Activated T-cell treated with anti-CD3 and anti-CD28 coated beads for 24 hours (primary cell): ENCODE measurements at places on chromosomes 2 and 18.

DNA sequence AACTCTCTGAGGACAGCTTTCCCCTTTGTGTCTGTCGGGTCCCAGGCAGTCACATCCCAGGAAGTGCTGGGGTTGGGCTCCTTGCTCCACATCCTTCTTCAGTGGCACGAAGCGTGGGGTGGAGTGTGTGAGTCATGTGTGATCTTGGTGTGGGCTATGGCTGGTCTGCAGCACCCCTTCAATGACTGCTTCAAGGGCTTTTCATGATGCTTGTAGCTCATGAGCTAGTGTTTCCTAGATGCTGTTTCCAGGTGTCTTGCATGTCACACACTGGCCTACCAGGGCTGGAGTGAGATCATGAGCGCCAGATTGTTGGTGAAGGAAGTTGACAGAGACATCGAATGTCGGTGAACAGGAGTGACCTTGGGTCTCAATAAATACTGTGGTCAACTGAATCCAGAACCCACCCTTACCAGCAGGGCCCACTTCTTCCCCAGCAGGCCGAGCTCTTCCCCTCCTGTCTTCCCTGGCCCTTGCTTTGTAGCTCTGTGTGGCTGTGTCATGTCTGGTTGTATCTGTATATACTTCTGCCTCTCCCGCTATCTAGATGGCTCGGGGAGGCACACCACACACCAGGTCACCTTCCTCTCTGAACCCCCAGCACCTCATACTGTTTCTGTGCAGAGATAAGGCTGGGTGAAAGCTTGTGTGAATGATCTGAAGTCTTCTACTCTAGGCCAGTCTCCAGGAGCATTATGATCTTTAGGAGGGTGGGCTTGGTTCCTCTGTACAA lies 3.8 kb downstream of the C2orf92 start:
- no peak for DNase-seq

- no peak for DNase-seq
Measured at GRCh38 chr18:13254971-13255927, 36.7 kb downstream of the LDLRAD4 start.

- no peak for DNase-seq
Measured at GRCh38 chr2:63846487-63846886, 4.8 kb downstream of the UGP2 start.

GRCh38 chr2:212032536-212033219 lies 505.9 kb downstream of the ERBB4 start:
- DNase-seq = no peak

DNA sequence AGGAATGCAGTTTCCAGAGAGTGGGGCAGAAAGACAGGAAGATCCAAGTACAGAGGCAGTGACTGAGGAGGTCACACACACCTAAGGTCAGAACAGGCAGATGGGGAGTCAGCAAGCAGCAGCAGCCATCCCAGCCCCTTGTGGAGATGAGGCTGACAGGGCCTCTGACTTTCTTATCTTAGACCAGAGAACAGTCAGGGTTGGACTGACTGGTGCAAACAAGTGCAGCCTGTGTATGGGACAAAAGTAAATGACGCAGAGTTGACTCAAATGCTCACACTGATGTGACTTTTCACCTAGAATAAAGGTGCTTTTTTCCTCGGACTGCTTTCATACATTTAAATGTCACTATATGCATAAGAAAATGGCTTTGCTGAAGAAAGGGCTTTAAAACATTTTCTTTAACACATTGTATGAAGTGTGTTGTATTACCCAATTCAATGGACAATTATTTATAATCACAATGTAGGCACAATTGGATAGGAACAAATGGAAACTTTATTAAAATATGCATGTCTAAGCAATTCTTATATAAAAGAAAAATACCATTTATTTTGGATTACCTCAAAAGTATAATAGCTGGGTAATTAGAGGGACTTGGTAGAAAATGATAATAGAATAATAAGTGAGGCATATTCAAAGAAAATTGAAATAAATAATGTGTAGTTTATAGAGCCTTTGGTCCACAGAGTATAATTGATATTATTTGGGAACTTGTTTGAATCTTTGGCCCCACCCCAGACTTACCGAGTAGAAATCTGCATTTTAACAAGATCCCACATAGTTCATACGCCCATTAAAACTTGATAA lies 1321.5 kb upstream of the CELF4 start:
- DNase-seq = no peak

DNA sequence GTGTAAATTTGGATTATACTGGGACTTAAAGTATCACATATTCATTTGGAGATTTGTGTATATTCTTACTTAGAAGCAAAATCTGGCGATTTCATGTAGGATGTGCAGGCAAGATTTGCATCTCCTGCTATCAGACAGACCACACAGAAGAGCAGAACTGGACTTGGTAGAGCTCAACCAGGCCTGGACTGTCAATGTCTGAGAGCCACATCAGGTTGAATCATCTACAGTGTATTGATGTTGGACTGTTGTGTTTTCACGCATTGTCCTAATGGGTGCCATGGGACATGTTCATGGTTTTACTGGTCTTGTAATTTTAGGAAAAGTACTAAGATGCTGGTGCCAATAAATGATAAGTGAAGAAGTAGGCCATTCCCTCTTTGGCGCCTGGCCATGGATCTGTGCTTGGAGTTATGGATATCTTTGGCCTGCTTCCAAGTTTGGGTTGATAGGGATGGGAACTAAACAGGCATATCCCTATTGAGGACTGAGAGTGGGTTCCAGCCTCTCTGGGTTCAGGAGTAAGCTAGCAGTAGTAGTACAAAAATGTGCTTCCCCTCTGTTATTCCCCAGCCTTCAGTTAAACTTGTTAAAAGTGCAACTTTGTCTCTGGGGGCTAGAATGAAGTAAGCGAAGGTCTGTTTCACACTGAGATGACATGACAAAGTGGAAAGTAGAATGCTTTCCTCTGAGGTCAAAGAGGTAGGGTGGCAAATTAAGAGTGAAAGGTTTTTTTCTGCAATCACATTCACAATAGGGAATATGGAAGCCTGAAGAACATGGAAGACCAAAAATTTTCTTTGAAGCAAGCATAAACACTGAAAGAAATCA lies 49.2 kb upstream of the NEMP2 start:
- no peak for DNase-seq
